Stimulated activated CD4-positive, alpha-beta T cell treated with anti-CD3 and anti-CD28 coated beads, Interleukin-4, amount 100 ng/mL, for 48 hours (primary cell): ENCODE measurements at places on chromosomes 13 and 19.

GRCh38 chr13:38819053-38819452, 132.2 kb downstream of the FREM2 start:
- DNase-seq = no peak

DNA sequence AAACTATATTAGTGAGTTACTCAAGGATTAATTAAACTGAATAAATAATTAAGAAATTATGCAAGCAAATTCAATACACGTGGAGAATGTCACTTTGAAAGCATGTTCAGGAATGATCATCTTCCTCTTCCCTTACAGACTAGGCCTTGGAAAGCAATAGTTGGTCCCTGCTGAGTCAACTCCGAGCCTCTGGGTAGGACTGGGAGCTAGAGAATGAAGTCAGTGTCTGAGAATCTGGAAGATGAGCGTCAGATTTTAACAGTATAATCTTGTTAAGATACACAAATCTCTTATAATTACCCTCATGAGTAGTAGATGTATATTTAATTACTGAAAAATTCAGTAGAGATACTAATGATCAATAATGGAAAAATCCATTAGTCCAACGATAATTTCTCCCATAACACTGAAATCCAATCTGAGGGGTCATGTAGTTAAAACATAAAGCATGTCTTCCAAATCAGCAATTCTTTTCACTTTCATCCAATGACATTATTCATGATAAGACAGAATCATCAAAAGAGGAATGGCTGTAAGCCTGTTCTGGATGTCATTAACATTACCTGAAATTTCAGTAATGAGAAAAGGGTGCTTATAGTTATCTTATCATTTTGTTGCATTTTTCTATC, 423.0 kb downstream of the DCT start:
- no peak for DNase-seq

DNA sequence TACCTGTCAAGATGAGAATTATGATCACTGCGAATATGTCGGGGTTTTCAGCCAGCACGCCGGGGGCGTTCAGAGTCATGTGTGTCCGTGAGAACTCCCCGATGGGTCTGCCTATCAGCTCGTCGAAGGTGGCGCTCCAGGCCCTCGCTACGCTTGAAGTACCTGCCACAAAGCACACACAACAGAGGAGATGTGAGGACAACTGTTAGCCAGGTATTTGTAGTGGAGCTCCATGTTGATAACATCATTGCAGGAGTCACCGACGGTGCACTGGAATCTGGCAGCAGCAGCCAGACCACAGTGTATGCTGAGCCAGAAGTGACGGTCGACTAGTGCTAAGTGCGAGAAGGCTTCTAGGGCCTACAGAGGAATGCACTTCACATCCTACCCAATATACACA, 62.7 kb downstream of the SLC7A1 start:
- DNase-seq = no peak

DNA sequence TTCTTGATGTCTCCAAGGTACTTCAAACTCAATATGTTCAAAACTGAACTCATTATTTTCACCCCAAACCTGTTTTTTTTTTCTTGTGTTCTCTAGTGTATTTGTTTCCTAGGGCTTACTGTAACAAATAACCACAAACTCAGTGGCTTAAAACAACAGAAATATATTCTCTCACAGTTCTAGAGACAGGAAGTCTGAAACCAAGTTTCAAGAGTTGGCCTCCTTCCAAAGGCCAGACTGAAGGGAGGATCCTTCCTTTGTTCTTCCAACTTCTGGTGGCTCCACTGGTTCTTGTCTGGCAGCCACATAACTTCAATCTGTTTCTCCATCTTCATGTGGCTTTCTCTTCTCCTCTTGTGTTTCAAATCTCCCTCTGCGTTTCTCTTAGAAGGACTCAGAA, 62.0 kb upstream of the PDCD5 start:
- no peak for DNase-seq

- DNase-seq = no peak
Observed at GRCh38 chr13:110037925-110038573, 251.7 kb upstream of the IRS2 start.

- no peak for DNase-seq
Observed at GRCh38 chr13:46893221-46893740, 3.6 kb downstream of the HTR2A start.

DNA sequence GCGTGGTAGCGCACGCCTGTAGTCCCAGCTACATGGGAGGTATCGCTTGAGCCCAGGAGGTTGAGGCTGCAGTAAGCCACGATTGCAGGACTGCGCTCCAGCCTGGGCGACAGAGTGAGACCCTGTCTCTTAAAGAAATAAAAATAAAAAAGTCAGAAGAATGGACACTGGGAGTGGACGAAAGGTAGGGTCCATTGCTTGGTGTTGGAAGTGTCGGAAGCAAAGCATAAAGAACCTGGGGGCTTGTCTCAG, 392 bp upstream of the ARHGAP33 start:
- no peak for DNase-seq

DNA sequence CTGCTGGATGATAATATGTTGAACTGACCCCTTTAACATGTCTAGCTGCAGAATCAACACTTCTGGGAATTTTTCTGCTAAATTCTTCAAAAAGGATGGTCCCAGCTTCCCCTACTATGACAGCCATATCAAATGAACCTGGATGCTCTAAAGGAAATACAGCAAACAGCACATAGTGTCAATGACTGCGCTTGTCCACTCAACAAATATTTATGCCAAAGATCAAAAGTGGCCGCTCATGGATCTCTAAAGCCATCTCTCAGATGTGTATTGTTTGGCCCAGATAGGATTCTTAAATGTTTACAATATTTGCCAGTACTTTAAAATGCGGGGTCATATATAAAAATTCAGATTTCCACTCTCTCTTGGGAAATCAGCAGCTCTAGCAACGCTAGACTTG, 3.3 kb downstream of the TBC1D4 start:
- no peak for DNase-seq

- DNase-seq = no peak
Observed at GRCh38 chr19:45346449-45346848, 5.9 kb downstream of the KLC3 start.
